ENCODE measurements at places on chromosomes 12 and 14.

DNA sequence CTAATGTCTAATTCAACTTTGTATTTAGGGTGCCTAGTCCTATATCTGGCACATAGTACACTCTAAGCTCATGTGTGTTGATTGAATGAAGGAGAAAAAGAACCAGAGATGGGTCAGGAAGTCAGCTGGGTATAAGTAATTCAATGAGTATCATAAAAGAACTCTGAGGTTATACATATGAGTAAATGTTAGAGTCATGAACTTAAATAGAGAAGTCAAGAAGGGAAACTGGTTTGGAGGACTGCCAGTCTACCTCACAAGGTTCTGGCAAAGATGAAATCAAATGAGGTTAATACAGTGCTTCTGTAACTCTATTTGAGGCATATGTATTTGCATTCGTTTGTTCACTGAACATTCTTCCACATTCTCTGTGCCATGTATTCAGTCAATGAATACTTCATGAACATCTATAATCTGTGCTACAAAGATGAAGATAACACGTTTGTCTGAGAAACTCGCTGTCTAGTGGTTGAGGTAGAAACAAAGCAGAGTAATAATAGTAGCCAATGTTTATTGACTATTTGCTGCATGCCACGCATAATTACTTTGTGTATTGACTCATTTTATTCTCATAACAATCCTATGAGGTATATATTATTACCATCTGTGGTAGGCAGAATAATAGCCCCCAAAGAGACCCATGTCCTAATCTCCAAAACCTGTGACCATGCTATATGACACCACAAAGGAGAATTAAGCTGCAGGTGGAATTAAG is 88.9 kb downstream of the PTGER2 start:
- DNase-seq: peak; percentile 76

- DNase-seq: no peak
Observed at GRCh38 chr12:119005913-119006312, 24.6 kb downstream of the SRRM4 start.

- peak; percentile 75 for DNase-seq
Observed at GRCh38 chr12:45208604-45209487, 7.0 kb upstream of the ANO6 start.

GRCh38 chr14:93011650-93012325 is 88.8 kb downstream of the CHGA start:
- DNase-seq: no peak

- no peak for DNase-seq
Observed at GRCh38 chr14:100837805-100838350, 12.0 kb downstream of the MEG3 start.

DNA sequence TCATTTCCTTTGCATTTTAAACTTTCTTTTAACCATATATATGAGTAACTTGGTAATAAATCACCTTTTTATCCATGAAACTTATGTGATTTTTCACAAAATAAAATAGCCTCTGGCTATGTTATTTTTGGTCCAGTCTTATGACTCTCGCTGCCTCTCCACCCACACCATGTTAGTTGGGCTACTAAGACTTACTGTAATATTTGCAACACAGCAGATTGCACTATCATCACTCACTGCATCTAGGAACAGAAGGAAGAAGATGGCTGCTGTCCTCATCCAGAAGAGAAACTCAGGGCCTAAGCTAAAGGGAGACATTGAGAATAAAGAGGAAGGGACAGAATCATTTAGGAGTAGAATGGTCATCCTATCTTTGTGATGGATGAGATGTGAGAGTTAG is 12.6 kb upstream of the B4GALNT3 start:
- DNase-seq: no peak

DNA sequence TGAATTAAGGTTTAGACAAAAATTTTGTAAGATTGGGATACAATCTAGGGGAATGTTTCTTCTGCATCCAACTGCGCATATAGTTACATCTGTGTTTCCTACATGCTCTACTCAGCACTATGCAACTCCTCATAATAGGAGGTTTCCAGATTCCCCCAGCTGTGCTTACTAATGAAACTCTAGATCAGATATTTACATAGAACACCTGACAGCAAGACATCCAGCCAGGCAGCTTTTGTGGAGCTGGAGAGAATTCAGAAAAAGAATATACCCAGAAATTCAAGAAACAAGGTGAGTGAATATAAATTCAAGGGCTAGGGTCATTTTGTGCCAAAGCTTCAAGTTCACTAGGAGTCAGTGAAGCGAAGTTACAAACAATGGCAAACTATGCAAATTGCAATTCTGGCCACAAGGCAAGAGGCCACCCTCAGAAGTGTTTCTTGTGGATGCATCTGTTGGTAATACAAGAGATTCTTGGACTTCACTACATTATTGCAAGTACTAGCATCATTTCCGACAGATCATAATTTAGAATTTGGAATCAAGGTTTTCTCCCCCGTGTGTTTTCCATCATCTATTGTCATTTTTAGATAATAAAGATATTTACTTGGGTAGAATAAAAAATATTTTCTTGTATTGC is 341.2 kb upstream of the NAV3 start:
- DNase-seq: no peak

GRCh38 chr14:77058117-77058516 is 29.6 kb upstream of the IRF2BPL start:
- DNase-seq: no peak

DNA sequence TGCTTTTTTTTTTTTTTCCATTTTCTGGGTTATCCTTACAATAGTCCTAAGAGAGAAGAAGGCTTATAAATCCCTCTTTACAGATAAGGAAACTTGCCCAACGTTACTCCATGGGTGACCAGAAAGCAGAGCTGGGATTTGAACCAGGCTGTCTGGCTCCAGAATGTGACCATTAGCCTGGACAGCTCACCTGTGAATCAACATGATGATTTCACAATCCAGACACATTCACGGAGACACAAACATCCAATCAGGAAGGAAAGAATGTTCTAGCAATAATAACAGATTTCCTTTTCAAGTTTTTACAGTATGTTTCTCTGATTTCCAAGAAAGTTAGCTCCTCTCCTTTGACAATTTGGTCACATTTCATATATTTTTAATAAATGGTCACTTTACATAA is 118.3 kb downstream of the GALC start:
- DNase-seq: peak; percentile 22

- peak; percentile 1 for DNase-seq
Observed at GRCh38 chr14:42944284-42944683, 1337.6 kb downstream of the LRFN5 start.

- DNase-seq: peak; percentile 70
Observed at GRCh38 chr14:38143659-38144505, 63.8 kb upstream of the SSTR1 start.

DNA sequence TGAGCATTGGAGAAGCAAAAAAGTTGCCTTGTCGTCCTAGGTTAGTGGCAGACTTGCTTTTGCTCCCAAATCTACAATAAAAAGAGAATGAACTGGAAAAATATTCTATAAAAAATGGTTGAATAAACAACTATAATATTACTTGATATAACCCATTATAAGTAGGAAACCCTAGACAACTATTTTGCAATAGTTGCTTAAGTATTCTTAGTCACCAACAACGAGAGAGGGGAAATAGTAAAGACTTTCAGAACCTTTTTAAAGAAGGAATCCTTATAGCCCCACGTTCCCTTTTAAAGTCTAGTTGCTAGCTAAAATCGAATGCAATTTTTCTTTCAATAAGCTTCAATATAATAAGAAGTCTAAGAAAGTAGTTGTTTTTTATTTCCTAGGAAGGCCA is 17.5 kb downstream of the AQP6 start:
- DNase-seq: no peak
